Activated CD4-positive, alpha-beta T cell treated with anti-CD3 and anti-CD28 coated beads, Interleukin-2, amount 50 U/mL, for 24 hours (primary cell): ENCODE measurements at places on chromosomes 6 and 20.

- no peak for DNase-seq
These were observed 158.9 kb downstream of the TBXT start for GRCh38 chr6:166008441-166009369.

GRCh38 chr6:27838945-27839625 lies 73.1 kb downstream of the OR2B2 start:
- no peak for DNase-seq

DNA sequence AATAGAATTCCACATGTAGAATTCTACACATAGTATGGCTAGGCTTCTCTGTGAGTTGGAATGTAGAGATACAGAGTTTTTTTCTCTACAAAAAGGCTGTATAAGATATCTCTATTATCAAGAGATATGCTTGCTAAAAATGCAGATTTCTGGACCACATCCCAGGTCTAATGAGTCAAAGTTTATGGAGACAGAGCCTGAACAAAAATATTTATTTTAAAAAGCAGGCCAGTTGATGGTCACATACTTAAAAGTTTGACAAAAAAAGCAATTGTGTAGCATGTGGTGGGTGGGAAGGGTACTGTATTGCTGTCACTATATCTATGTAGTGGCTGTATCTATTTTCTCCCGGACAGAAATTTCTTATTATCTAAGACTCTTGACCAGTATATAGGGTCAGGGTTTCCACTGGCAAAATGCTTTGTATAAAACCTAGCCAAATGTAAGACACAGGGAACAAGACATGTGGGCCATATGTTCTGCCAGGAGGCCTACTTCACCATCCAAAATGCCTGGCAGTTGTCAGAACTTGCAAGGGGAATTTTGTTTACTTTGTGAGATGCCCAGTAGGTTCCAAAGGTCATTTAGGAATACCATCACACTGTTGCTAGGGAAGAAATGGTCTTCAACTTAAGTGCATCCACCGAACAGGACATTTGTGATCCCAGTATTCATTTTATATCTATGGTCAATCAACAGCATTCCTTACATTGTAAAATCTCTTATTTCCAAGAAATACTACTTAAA lies 60.6 kb downstream of the SHPRH start:
- no peak for DNase-seq

DNA sequence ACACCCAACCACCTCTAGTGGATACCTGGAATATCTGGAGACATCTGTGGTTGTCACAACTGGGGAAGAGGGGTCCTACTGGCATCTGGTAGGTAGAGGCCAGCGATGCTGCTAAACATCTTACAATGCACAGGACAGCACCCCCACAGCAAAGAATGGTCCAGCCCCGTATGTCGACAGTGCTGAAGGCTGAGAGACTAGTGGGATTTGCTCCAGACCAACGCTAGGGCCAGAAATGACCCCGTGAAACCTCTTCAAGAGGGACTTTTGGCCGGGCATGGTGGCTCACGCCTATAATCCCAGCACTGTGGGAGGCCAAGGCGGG lies 7.2 kb downstream of the PREX1 start:
- DNase-seq: no peak

GRCh38 chr20:2596673-2597279 lies 55.7 kb upstream of the NOP56 start:
- DNase-seq: no peak

GRCh38 chr6:109257494-109257893 lies 124.8 kb downstream of the CD164 start:
- DNase-seq: no peak

GRCh38 chr6:106145144-106145543 lies 59.0 kb downstream of the PRDM1 start:
- no peak for DNase-seq

DNA sequence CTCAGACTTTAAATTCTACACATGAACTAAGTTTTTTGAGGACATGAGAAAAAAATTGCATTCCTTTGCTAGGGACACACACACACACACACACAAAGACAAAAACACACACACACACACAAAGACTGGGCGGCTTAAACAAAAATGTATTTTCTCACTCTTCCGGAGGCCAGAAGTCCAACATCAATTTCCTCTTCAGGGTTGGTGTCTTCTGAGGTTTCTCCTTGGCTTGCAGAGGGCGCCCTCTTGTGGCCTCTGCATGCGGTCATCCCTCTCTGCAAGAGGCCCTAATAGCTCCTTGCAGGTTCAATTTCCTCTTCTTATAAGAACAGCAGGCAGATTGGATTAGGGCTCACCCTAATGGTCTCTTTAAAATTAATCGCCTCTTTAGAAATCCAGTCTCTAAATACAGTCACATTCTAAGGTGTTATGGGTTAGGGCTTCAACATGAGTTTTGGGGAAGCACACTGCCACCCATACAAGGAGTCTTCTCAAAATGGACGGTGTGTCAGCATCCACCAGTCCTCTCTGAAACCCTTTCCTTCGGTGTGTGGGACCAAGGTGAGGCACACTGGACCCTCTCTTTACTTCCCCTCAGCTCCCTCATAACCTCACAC lies 61.4 kb downstream of the GPR6 start:
- DNase-seq: peak; percentile 75

DNA sequence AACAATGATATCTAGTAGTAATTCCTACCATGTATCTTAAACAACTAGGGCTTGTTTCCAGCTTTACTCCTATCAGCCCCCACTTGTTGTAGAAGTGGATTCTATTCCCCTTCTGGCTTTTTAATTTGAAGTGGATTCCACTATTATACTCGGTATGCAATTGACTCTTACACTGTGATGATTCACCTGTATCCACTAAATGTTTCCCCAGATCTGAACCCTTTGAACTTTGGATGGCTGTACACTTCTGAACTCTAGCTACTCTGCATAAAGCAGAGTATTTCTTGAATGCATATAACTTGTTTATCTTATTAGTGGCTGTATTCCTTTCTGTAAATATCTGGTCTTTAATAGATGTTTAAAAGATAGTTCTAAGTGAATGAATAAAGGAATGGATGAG lies 538.4 kb upstream of the NRSN1 start:
- no peak for DNase-seq

- DNase-seq: no peak
These were observed 69.1 kb downstream of the RNF217 start for GRCh38 chr6:125031385-125031784.

GRCh38 chr6:167766986-167767714 lies 59.6 kb upstream of the AFDN start:
- no peak for DNase-seq

- DNase-seq: no peak
These were observed 32.2 kb downstream of the DCBLD1 start for GRCh38 chr6:117514655-117515054.

DNA sequence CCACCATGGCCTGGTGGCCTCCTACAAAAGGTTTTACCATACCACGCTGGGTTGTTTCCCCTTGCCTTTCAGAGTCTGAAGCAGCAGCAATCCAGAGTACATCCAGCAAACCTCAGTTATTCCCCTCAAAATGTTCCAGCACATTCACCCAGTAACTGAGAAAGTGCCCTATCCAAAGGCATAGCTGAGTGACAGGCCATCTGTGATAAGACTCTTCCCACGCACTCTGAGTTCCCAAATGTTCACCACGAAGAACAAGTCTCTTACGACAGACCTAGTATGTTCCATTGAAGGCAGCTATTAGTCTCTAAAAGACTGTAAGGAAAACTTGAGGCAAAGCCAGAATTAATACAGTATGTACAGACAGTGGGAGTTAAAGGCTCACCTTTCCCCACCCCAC lies 31.6 kb upstream of the C20orf144 start:
- no peak for DNase-seq

- DNase-seq: no peak
These were observed 93.7 kb downstream of the CDS2 start for GRCh38 chr20:5220321-5221060.

DNA sequence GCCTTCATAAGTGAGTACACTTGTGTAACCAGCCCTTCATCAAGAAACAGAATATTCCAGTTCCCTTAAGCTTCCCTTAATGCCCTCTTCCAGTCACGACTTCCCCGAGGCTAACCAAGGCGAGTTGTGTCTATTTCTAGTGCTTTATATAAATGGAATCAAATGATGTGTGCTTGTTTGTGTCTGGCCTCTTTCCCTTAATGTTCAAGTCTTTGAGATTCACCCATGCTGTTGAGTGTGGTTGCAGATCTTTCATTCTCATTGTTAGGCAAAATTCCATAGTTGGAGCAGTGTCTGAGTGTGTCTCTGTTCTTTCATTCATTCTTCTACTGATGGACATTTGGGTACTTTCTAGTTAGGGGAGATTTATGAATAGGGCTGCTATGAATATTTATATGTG lies 135.0 kb downstream of the CEBPB start:
- DNase-seq: no peak

GRCh38 chr6:110938171-110938570 lies 20.3 kb upstream of the GTF3C6 start:
- DNase-seq: no peak

DNA sequence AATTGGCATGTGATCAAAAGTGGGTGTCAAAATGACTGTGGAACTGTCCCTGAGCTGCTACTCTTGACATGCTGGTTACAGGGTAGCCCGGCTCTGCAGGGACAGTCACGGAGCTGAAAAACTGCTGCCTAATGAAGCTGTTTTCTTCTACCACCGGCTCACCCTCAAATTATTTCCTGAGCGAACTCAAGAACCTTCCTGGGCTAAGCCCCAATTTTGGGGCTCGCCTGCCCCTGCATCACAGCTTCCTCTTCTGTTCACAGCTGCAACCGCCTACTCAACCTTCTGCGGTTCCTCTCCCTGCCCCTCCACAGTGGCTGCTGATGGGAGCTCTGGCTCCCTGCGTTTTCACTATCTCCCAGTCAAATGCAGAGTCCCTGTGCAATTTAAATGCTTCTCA lies 110.8 kb upstream of the MLN start:
- DNase-seq: peak; percentile 30

GRCh38 chr20:2871111-2871465 lies 2.2 kb upstream of the PTPRA start:
- DNase-seq: no peak

DNA sequence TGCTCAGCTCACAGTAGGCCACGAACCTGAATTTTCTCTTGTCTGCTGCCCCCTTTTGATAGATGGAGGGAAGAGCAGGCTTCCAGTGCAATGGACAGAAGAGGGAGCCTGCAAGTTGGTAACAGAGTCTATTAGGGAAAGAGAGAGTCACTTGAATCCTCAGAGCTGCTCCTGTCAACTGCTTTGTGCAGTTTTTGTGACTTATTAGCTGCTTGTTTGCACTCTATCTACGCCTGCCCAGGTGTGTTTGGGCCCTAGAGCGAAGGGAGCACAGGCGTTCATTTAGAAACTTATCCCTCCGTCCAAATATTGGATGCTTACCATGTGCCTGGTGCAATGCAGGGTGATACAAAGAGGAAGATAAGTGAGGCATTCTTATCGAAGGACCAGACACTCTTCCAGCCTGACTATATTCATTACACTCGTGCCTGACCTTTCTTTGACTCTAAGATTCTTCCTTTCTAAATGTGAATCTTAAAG lies 11.6 kb upstream of the SLC2A12 start:
- DNase-seq: peak; percentile 12
